Adipocyte (in vitro differentiated cells): ENCODE measurements at places on chromosomes 3 and 15.

GRCh38 chr3:46095307-46095706, 68.0 kb upstream of the XCR1 start:
- no peak for DNase-seq

DNA sequence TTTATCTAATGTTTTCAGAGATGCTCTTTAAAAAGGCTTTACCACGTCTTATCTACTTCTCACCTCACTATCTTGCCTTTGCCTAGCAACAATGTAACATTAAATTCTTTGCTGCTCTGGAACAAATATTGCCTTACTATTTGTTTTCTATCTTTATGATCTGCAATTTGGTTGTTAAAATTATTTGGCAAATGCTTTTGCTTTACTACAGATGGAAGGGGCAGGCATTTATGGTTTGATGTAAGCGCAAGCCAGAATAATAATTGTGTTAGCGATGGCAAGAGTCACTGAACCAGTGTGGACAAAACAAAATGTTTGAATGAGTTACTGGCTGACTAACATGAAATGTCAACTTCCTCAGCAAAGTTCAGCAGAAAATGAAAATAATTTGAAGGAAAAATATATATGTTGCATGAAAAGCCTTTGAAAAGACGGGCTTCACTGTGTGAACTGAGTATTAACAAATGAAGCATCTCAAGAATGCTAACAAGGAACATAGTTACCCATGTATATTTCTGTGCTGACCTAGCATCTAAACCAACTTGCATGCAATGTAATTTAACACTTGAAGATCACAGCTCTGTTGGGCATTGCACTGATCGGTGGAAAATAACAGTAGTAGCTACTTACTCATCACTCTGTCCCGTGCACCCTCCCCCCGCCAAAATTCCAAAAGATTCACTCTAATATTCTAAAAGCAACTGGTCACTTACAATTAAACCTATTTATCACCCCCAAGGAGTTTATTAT, 454.0 kb upstream of the ARHGEF26 start:
- DNase-seq, result peak; percentile 50

DNA sequence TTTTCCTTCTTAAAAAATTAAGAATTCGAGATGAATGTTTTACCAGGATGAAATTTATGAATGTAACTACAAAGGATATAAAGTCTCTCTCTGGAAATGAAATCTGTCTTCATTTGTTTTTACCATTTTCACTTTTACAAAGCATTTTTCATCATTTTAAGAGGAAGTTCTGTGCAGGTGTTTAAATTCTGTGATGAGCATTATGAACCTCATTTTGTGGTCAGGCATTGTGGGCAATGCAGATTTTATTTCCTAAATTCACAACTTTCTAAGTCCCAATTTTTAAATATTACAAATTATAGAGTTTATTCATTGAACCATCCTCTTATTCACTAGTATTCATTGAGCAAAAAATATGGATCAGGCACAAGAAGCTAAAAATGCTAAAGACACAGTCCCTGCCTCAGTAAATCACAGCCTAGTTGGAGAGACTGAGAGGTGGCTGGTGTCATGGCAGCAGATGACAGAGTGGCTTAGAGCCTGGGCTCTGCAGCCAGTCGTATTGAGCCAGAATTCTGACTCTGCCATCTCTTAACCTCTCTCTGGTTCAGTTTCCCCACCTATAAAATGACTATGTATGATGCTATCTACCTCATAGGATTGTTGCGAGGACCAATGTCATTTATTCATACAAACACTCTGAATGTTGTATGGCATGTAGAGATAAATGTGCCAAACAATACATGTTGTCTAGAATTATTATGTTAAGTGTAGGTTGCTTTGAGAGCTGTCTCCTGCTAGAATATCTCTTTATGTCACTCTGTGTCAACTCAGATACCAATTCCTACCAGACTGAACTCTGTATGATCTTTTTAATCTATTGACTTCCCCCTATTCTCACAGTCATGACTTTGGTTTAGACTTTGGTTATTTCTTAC, 7.5 kb upstream of the TGFBR2 start:
- no peak for DNase-seq

GRCh38 chr15:91944331-91944730, 90.8 kb downstream of the SLCO3A1 start:
- no peak for DNase-seq
